ENCODE measurements at places on chromosomes 4 and X.

DNA sequence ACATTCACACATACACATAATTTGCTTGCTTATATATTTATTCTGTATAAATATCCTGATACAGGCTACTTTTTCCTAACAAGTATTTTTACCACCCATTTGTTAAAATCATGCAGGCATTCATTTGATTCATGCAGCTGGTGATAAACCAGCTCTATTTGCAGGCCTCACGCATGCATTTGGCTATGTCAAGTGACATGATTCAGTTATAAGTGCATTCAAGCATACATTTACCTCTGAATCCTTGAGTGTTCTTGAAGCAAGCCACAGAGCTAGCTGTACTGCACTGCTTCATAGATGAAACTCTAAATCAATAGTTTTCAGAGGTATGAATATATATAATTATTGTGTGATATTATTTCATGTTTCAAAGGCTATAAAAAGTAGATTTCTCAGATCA lies 544.0 kb upstream of the AGA start:
- no peak for DNase-seq

GRCh38 chr4:57044279-57044678 lies 65.6 kb downstream of the POLR2B start:
- DNase-seq, result no peak

GRCh38 chr4:1973218-1973617 lies 35.6 kb downstream of the NELFA start:
- no peak for DNase-seq

- no peak for DNase-seq
Observed at GRCh38 chr4:54495641-54496040, 162.1 kb upstream of the KIT start.

Measured in bone marrow (tissue), 2 donors.